ENCODE measurements at places on chromosomes 11 and 22.

DNA sequence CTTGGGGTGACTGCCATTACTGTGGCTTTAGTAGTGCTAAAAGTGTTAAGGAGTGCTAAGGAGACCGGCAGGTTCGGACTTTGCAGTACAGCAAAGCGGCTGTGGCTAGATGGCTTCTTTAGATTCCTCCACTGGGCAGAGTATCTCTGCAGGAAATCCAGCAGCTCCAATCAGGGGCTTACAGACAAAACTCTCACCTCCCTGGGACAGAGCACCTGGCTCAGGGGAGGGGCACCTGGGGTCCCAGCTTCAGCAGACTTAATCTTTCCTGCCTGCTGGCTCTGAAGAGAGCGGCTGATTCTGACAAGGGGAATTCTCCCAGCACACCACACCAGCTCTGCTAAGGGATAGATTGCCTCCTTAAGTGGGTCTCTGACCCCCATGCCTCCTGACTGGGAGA lies 668.8 kb upstream of the TENM4 start:
- DNase-seq: no peak

- DNase-seq: no peak
These were observed 1.5 kb downstream of the SYT12 start for GRCh38 chr11:67024410-67024809.

DNA sequence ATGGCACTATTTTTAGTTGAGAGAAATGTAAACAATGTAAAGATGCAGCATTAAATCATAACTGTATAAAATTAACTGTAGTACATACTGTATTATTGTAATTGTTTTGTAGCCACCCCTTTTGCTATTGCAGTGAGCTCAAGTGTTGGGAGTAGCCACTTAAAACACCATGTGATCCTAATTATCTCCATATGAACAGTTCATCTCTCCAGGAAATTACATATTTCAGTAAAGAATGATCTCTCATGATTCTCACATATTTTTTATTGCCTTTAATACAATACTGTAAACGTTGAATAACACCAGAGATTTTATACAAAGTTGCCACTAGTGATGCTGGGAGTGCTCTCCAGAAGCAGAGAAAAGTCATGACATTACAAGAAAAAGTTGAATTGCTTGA lies 1768.6 kb downstream of the LRRC4C start:
- DNase-seq: no peak

GRCh38 chr22:36806835-36807234 lies 10.0 kb downstream of the PVALB start:
- DNase-seq: no peak

DNA sequence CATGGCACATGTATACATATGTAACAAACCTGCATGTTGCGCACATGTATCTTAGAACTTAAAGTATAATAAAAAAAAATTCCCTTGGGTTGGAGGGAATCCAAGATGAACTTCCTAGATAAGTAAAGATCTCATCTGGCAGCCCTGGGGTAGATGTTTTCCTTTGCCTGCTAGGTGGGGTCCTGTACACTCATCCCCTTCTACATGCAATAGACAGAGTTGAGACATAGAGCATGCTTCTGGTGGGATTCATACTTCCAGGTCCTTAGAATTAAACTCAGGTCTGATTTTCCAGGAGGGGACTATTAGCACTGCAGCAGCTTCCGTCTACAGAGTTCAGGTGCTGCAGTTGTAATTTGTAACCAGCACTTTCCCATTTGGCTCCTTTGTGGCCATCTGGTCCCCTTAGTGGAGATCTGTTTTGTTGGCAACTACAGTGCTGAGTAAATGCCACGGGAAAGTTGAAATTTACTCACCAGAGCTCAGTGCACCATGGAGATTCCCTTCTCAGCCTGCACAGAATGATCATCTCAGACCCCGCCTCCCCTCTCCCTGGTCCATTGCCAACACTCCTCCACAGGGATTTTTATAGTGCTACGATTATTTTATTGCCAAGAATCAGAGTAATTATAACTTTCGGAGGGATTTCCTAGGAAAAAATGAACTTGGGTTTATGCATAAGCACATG lies 220.1 kb upstream of the E2F8 start:
- DNase-seq: peak; percentile 2

- DNase-seq: no peak
These were observed 136.3 kb downstream of the TEAD1 start for GRCh38 chr11:12810568-12810894.

GRCh38 chr11:75380716-75381420 lies 18.4 kb upstream of the RPS3 start:
- no peak for DNase-seq

GRCh38 chr22:40797427-40797826 lies 21.7 kb downstream of the SLC25A17 start:
- no peak for DNase-seq

DNA sequence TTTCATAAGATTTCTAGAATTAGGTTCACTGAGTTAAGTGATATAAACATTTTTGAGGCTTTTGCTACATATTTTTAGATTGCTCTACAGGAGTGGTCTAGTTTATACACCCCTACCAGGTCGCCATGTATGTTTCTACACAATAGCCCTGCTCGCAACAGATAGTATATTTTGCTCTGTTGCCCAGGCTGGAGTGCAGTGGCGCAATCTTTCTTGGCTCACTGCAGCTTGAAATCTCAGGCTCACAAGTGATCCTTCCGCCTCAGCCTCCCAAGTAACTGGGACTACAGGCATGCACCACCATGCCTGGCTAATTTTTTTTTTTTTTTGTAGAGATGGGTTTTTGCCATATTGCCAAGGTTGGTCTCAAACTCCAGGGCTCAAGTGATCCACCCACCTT lies 10.4 kb downstream of the ZNRF3 start:
- no peak for DNase-seq

DNA sequence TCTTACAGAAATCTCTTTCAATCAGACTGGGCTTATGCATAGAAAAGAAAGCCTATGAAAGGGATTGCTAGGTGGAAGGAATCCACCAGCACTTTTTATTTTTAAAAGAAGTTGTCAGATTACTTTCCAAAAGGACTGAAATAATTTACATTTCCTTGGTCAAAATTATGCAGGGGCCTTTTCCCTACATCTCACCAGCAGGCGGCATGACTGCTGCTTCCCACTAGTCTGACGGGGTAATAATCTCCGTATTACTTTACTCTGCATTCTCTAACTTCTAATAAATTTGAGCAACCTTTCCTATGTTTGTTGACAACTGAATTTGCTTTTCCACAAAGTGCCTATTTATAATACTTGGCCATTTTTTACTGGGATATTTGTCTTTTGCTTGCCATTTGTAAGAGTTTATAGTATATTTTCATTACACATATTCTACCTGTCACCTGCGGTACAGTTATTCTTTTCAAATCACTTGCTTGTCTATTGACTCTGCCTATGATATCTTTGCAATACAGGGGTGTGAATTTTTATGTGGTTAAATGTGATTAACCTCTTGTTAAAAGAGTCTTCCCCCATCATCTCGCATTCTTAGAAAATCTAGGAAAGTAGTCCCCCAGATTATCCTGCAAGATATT lies 51.9 kb upstream of the USP47 start:
- DNase-seq: no peak

DNA sequence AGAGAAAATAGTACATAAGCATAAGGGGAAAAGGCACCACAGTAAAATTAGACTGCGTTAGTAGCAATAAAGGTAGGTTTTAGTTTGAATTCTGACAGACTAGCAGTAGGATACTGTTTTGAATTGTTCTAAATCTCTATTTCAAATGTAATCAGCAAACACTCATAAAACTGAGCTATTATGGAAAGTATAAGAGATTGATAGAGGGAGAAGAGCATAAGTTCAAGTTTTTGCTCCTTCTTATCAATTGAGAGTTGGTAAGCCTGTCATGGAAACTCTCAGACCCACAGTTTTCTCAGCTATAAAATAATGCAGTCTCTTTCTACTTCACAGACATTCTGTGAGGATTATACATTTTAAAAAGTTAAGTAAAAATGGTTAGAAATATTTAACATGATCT lies 840.2 kb upstream of the CNTN5 start:
- no peak for DNase-seq

GRCh38 chr22:19079691-19080090 lies 42.5 kb downstream of the DGCR2 start:
- DNase-seq: no peak

DNA sequence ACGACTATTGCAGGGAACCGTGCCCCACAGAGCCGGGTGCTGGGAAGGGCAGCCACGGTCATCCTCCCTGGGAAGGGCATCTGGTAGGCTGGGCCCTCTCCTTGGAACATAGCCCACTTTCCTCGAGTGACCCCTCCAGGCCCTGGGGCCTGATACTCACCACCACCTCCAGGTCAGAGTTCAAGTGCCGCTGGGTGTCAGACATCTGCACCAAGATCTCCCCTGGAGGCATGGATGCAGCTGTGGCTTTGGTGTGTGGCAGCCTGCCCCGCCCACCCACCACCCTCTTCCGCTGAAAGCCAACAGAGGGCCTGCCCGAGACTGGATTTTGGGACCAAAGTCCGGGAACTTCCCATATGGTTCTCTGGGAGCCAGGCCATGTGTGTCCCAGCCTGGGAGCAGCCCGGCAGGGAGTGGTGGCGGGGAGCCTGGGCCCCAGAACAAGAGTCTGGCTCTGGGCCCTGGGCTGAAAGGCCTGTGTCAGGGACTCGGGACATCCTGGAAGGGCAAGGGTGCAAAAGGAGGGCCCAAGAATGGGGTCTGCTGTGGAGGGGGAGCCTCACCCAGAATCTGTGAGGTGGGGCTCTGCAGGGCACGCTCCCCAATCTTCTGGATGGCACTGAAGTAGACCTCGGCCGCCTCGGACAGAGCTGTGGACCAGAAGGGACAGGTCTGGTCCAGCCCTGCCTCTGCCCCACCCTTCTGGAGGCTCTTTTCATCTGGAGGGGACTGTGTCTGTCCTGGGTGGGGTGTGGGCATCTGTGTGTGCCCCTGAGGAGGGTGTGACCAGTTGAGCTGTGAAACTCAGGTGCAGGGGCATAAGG lies 2.6 kb downstream of the BAIAP2L2 start:
- DNase-seq: no peak

- DNase-seq: no peak
These were observed 66.2 kb upstream of the SEZ6L start for GRCh38 chr22:26103023-26103422.

- DNase-seq: no peak
These were observed 62.1 kb upstream of the ARFGAP3 start for GRCh38 chr22:42919199-42919598.

Measured in NCI-H345 (cell line).